ENCODE measurements at places on chromosomes 4 and X. TPM values are rescaled to one million over a fixed set of nuclear protein-coding genes. Genes with fewer than 3 reads are reported as not detected.

Gene MEPE
- not detected for total RNA-seq

Gene PDE6B
- total RNA-seq = 13.9 TPM

Gene DGAT2L6
- total RNA-seq = not detected

Gene SYTL5
- not detected for total RNA-seq

Gene HELQ
- total RNA-seq = 11.4 TPM

Gene SERPINA7
- not detected for total RNA-seq

Gene EFHC2
- 0.25 TPM for total RNA-seq

Gene KCTD8
- not detected for total RNA-seq

Gene TMSB15C
- 2.2 TPM for total RNA-seq

Gene CCSER1
- total RNA-seq = 0.42 TPM

Gene TGIF2LX
- not detected for total RNA-seq

Gene MAGEC3
- not detected for total RNA-seq

Gene NEXMIF
- total RNA-seq = 0.48 TPM

Gene XIAP
- total RNA-seq = 26.7 TPM

GRCh38 chr4:39648213-39648612, 9.5 kb upstream of the SMIM14 start:
- no peaks in the 10 kb centered on the region for H3K27me3 ChIP-seq
- H3K4me3 ChIP-seq = no peak overlapping the region
- no peak for DNase-seq
- no peaks in the 10 kb centered on the region for H3K4me1 ChIP-seq
- no peak overlapping the region for H3K27ac ChIP-seq
- no peaks in the 10 kb centered on the region for H3K36me3 ChIP-seq

DNA sequence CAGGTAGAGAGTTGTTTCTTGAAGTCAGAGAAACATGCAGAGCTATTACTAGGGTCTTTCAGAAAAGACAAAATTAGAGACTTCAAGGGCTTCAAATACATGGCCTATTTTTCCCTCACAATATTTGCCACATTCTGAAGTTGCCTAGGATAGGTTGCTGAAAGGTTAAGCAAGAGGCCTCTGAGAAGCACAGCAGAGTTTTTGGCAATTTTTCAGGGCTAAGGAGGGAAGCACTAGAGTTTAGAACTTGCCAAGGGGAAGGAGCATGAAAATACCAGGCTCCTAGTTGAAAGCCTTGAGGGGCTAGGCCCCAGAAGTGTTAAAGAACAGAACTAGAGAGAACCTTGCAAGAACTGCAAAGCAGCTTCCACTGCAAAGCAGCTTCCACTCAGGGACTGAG, 86.4 kb downstream of the ANAPC10 start:
- peaks cover 14% of the 10 kb centered on the region for H3K4me1 ChIP-seq
- H3K4me3 ChIP-seq = no peak overlapping the region
- DNase-seq = no peak
- H3K27me3 ChIP-seq = no peaks in the 10 kb centered on the region

GRCh38 chr4:184282895-184283654, 65.4 kb upstream of the ENPP6 start:
- peak; percentile 35 for DNase-seq
- H3K36me3 ChIP-seq = peaks cover 4% of the 10 kb centered on the region
- peaks cover 73% of the 10 kb centered on the region for H3K4me1 ChIP-seq
- no peaks in the 10 kb centered on the region for H3K27me3 ChIP-seq
- peak overlapping the region; percentile 94 for H3K27ac ChIP-seq
- H3K4me3 ChIP-seq = peak overlapping the region; percentile 29

- peaks cover 4% of the 10 kb centered on the region for H3K4me1 ChIP-seq
- no peak overlapping the region for H3K27ac ChIP-seq
- H3K27me3 ChIP-seq = no peaks in the 10 kb centered on the region
- no peak for DNase-seq
- no peak overlapping the region for H3K4me3 ChIP-seq
Observed at GRCh38 chr4:139521754-139522401, 34.1 kb downstream of the SETD7 start.

GRCh38 chrX:20463296-20464075, 196.8 kb upstream of the RPS6KA3 start:
- H3K36me3 ChIP-seq = peaks cover 7% of the 10 kb centered on the region
- H3K27me3 ChIP-seq = no peaks in the 10 kb centered on the region
- no peak overlapping the region for H3K4me3 ChIP-seq
- DNase-seq = no peak

DNA sequence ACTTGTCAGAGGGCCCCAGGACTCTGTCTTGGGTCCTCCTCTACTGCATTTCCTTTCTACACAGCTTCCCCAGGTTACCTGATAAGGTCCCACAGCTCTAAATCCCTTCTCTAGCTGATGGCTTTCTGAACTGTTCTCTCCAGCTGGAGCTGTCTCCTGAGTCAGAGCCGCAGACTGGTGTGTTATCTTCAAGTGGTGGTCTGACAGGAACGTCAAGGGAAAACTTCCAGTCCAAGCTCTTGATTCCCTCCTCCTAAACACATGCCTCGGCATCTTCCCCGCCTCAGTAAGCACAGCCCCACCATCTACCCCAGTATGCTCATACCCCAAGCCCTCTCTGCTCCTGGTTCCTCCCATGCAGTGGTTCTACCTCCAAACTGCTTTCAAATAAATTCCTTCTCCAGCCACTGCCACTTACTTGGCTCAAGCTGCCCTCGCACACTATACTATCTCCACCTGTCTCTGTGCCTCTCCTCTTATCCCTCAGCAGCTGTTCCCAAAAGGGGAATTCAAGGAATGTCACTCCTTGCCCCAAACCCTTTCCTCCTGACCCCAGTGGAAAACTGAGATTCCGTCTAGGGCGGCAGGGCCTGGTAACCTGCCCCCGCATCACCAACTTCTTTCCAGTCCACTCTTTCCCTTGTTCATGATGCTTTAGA, 17.2 kb upstream of the CENPU start:
- H3K4me3 ChIP-seq = no peak overlapping the region
- H3K27ac ChIP-seq = no peak overlapping the region
- H3K36me3 ChIP-seq = peaks cover 2% of the 10 kb centered on the region

DNA sequence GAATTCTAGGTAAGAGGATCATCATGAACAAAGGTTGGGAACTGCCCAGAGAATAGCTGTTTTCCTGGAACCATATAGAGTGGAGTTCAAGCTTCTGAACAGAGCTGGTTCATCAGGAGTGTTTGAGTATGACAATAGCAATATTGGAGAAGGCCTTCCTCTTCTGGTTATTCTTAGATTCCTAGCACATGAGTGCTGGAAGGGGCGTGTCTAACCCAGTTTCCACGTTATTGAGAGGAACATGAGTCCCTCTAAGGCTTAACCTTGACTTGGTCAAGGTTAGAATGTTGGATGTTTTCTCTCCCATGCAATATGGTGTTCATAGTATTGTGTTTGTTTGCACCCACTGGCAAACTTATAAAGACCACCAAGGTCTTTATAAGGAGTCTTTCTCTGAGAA, 101.3 kb downstream of the TSPAN7 start:
- H3K27ac ChIP-seq = no peak overlapping the region
- no peaks in the 10 kb centered on the region for H3K4me1 ChIP-seq
- H3K36me3 ChIP-seq = no peaks in the 10 kb centered on the region
- no peak for DNase-seq
- peaks cover 3% of the 10 kb centered on the region for H3K27me3 ChIP-seq
- H3K4me3 ChIP-seq = no peak overlapping the region

- no peaks in the 10 kb centered on the region for H3K36me3 ChIP-seq
- no peaks in the 10 kb centered on the region for H3K4me1 ChIP-seq
- no peaks in the 10 kb centered on the region for H3K27me3 ChIP-seq
- no peak overlapping the region for H3K4me3 ChIP-seq
Observed at GRCh38 chrX:109874548-109874947, 128.4 kb upstream of the TMEM164 start.

DNA sequence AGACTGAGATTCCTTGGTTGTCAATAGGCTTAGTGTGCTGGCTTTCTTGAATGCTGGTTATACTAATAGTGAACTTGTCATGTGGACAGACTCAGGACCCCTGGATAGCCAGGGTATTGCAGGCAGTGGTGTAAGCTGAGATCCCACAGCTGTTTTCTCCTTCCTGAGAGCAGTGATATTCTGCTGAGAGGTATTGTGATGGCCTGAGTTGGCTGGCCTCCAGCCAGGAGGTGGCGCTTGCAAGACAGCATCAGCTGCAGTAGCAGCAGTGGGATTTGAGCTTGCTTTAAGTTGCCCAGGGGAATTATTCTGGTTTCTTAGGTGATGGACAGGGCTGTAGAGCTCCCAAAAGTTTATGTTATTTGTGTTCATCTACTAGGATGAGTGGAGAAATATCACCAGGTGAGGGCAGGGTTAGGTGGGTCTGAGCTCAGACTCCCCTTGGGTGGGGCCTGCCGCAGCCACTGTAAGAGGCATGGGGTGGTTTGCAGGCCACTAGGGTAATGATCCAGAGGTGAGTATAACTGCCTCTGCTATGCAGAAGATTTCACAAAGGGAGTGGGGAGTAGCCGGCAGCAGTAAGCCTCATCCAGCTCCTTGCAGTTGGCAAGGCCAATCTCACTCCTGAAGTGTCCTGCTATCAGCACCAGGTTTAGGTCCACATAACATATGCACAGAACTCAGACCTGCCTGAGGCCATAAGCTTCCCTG, 66.2 kb downstream of the IL15 start:
- no peaks in the 10 kb centered on the region for H3K27me3 ChIP-seq
- no peaks in the 10 kb centered on the region for H3K36me3 ChIP-seq
- no peaks in the 10 kb centered on the region for H3K4me1 ChIP-seq

DNA sequence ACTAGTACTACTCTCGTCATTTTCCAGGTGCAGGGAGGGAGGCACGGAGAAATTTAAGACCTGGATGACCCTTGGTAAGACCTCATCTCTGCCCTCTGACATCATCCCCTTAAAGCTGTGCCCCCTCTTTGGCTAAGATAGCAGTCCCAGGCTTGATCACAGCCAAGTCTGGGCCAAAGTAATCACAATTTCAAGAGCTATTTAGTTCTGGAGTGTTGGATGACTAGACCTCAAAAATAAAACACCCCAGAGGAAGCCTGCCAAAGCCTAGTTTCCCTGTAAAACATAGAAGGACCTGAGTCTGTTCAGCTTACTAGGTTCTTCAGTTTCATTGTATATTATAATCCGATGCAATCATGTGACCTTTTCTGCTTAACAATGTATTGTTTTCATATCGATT, 144.6 kb upstream of the ARHGEF9 start:
- no peak for DNase-seq
- no peaks in the 10 kb centered on the region for H3K4me1 ChIP-seq
- H3K27me3 ChIP-seq = no peaks in the 10 kb centered on the region

- H3K36me3 ChIP-seq = no peaks in the 10 kb centered on the region
- no peaks in the 10 kb centered on the region for H3K27me3 ChIP-seq
- peaks cover 6% of the 10 kb centered on the region for H3K4me1 ChIP-seq
- no peak for DNase-seq
- no peak overlapping the region for H3K4me3 ChIP-seq
Observed at GRCh38 chr4:74230902-74231499, 73.1 kb downstream of the MTHFD2L start.

GRCh38 chr4:168585168-168586091, 88.6 kb downstream of the PALLD start:
- H3K27me3 ChIP-seq = peaks cover 12% of the 10 kb centered on the region
- H3K4me3 ChIP-seq = no peak overlapping the region
- no peak overlapping the region for H3K27ac ChIP-seq
- H3K36me3 ChIP-seq = no peaks in the 10 kb centered on the region
- peak; percentile 30 for DNase-seq

- H3K27me3 ChIP-seq = no peaks in the 10 kb centered on the region
- DNase-seq = no peak
- no peaks in the 10 kb centered on the region for H3K4me1 ChIP-seq
- H3K4me3 ChIP-seq = no peak overlapping the region
- H3K36me3 ChIP-seq = no peaks in the 10 kb centered on the region
Observed at GRCh38 chr4:65861993-65862392, 191.7 kb upstream of the EPHA5 start.

DNA sequence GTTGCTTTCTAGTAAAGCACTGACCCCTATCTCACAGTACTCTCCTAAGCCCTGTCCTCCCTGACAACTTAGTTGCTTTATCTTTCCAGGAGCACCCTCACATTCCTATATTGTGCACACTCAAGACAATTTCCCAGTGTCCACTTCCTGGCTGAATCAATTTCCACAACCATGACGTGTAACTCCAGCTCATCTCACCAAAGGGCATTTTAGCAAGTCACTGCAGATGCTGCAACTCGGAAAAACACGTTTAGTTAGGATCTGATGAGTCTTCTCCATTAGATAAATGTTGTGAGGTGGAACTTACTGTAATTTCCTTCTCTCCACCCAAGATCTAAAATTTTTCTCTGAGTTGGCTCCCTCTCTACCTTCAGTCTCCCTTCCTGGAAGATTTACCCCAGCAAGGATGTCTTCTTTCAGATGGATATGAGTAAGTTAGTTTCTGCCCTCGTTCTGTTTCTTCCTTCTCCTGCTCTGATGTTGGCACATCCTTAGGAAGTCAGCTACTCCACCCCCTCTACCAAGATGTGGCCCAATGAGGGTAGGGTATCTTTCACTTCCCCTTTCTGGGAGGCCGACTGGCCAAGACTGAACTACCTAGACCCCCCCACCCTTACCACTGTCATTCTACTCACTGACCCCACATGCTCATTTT, 28.8 kb upstream of the IL13RA1 start:
- peaks cover 2% of the 10 kb centered on the region for H3K36me3 ChIP-seq
- H3K4me3 ChIP-seq = no peak overlapping the region

- peaks cover 3% of the 10 kb centered on the region for H3K27me3 ChIP-seq
- no peak overlapping the region for H3K27ac ChIP-seq
- H3K4me3 ChIP-seq = no peak overlapping the region
- H3K36me3 ChIP-seq = peaks cover 1% of the 10 kb centered on the region
Observed at GRCh38 chrX:147899379-147900114, 12.2 kb upstream of the FMR1 start.

- no peak overlapping the region for H3K4me3 ChIP-seq
- H3K36me3 ChIP-seq = no peaks in the 10 kb centered on the region
Observed at GRCh38 chr4:54495641-54496040, 162.1 kb upstream of the KIT start.

- H3K27ac ChIP-seq = no peak overlapping the region
- no peak overlapping the region for H3K4me3 ChIP-seq
- no peak for DNase-seq
- H3K36me3 ChIP-seq = no peaks in the 10 kb centered on the region
Observed at GRCh38 chrX:20666331-20666730, 399.6 kb upstream of the RPS6KA3 start.

GRCh38 chrX:8890794-8891193, 89.6 kb upstream of the FAM9A start:
- no peak for DNase-seq
- no peak overlapping the region for H3K27ac ChIP-seq
- H3K36me3 ChIP-seq = no peaks in the 10 kb centered on the region
- H3K4me3 ChIP-seq = no peak overlapping the region
- H3K4me1 ChIP-seq = no peaks in the 10 kb centered on the region

- peak overlapping the region; percentile 14 for H3K4me3 ChIP-seq
- H3K27ac ChIP-seq = peak overlapping the region; percentile 97
- peaks cover 14% of the 10 kb centered on the region for H3K36me3 ChIP-seq
- H3K4me1 ChIP-seq = peaks cover 45% of the 10 kb centered on the region
- H3K27me3 ChIP-seq = no peaks in the 10 kb centered on the region
Observed at GRCh38 chrX:56763556-56764152, 34.6 kb downstream of the NBDY start.

DNA sequence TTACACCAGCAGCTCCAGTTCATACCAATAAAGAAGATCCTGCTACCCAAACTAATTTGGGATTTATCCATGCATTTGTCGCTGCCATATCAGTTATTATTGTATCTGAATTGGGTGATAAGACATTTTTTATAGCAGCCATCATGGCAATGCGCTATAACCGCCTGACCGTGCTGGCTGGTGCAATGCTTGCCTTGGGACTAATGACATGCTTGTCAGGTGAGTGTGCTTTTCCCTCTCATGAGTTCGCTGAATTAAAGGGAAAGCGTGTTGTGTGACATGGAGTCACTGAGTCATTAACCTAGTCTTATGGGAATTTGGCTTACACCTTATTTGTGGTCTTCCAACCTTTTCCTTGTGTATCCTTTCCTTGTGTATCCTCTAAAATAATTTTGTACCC, 15.9 kb downstream of the TMEM165 start:
- no peak for DNase-seq
- peaks cover 4% of the 10 kb centered on the region for H3K36me3 ChIP-seq
- no peak overlapping the region for H3K27ac ChIP-seq
